ENCODE measurements at places on chromosomes 7 and 10.

DNA sequence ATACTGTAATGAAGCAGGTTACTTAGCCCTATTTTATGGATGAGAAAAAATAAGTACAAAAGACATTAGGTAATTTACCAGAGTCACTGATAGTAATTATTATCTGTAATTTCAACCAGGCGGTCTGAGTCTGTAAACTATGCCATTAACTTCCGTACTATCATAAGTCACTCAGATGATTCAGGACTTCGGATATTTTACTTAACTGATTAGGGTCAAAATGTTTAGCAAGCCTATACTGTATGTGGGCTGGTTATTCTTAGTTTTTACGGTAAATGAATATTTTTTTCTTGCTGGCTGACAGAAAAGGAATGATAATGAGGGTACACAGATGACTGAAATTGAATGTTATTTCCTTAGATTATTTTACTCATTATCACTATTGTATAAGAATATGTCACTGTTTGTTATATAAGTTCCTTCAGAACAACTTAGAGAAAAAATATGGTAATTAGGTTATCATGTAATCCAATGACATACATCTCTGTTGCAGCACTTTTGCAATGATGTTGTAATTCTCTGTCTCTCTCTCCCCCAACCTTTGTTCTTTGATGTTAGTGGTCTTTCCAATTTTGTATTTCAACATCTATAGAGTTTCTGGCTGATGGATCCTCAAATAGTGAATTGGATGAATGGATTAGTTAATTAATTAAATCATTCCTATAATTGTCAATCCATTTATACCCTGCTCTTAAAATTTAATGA is 165.6 kb downstream of the ZEB1 start:
- no peak for DNase-seq

DNA sequence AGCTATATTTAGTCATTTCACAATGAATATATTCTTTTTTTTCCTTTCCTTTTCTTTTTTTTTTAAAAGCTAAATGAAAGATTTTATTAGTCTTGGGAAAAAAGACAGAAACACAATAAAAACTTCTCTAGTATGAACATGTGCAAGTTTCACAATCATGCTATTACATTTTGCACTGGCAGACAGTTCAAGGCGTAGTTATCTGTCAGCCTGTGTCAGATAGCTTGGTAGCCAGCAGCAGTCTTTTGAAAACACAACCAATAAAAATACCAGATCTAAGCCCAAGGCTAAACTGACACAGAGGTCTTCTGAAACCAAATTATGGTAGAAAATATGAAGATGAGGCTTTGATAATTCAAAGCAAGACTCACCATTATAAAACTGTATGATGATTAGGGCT is 205.8 kb upstream of the TEX47 start:
- DNase-seq = no peak

- DNase-seq = no peak
Measured at GRCh38 chr10:7647062-7647664, 19.6 kb downstream of the ITIH5 start.

DNA sequence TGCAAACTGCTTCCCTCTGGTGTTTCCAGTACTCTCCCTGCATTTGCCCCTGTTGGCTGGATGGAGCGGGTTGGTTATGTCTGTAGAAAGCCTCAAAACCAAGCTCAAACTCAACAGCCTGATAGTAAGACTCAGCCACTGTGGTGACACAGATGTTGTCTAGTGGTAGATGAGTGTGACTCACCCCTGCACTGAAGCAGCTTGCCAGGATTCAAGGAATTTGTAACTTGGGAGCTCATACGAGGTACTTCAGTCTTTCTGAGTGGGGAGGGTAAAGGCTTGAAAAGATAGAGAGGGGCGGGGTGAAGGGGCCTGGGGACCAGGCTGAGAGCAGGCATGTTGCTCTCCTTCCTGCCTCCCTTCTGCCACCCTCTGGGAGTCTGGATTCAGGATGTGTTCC is 22.9 kb upstream of the AQP1 start:
- peak; percentile 31 for DNase-seq

GRCh38 chr10:3955493-3955892 is 170.5 kb upstream of the KLF6 start:
- no peak for DNase-seq

- no peak for DNase-seq
Measured at GRCh38 chr10:95675403-95676116, 18.2 kb downstream of the TCTN3 start.

GRCh38 chr10:6151087-6151977 is 51.4 kb upstream of the PFKFB3 start:
- no peak for DNase-seq

DNA sequence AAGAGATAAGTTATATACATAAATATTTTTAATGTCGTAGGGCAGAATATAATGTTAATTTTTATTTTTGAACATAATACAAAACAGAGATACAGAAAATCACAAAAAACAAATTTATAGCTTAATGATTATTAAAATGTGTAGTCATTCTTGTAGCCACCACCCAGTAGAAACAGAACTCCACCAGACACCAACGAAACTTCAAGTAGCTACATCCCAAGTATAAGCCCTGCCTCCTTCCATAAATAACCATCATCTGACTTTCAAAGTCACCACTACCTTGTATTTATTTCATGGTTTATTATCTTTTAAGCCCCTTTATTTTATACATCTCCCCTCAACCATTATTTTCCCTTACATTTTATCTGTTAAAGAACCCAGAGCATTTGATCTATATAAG is 111.9 kb upstream of the ZWINT start:
- DNase-seq = no peak

DNA sequence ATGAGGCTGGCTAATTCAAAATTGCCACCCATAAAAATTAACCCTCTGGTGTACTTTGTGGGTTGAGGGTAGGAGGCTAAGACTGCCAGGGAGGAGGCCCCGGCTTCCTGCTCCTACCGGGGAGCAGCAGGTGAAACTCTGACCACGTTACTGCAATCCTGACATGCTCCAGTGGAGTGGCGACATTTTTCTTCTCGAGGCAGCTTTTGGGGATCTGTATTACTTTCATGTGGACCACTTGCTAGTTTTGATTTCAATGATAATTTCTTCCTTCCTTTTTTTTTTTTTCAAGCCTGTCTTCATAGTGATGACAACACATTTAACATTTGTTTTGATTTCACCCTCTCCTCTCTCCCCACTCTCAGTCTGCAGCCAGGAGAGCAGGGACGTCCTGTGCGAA is 14.6 kb downstream of the GATA3 start:
- no peak for DNase-seq

- no peak for DNase-seq
Measured at GRCh38 chr7:100189061-100189460, 11.3 kb downstream of the STAG3 start.

- no peak for DNase-seq
Measured at GRCh38 chr7:24911213-24911603, 68.8 kb downstream of the OSBPL3 start.

DNA sequence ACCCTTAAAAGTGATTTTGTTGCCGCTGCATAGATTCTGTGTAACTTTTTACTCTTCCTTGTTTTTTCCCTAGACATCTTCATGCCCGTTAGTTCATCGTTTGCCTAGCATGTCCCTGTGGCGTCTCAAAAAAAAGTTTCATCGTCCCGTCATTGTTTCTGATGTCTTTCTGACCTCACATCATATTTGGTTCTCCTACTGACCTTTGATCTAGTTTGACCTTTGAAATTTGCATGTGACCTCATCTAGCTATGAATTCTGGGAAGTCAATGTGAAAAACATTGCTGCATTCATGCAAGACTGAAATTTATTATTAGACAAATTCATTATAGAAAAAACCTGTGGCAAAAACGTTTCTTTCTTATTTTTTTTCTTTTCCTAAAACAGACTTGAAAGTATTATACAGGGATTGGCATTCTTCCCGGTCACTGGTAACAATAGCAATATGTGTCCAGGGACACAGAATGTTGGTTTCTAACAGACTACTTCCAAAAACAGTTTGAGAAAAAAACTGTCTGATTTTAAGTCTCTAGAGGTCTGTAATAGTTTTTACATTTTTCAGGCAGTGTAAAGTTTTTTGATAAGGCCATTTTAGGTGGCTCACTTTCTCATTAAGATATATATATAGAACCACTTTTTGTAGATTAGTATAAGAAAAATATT is 280.9 kb downstream of the USP6NL start:
- no peak for DNase-seq

- no peak for DNase-seq
Measured at GRCh38 chr10:36425131-36425797, 700.1 kb upstream of the ANKRD30A start.

Data from SW480 (cell line).